ENCODE measurements at places on chromosomes 1 and 21.

- DNase-seq: no peak
Measured at GRCh38 chr1:168341483-168341975, 60.9 kb downstream of the TBX19 start.

- DNase-seq: no peak
Measured at GRCh38 chr1:223667484-223668182, 2.1 kb upstream of the CAPN8 start.

DNA sequence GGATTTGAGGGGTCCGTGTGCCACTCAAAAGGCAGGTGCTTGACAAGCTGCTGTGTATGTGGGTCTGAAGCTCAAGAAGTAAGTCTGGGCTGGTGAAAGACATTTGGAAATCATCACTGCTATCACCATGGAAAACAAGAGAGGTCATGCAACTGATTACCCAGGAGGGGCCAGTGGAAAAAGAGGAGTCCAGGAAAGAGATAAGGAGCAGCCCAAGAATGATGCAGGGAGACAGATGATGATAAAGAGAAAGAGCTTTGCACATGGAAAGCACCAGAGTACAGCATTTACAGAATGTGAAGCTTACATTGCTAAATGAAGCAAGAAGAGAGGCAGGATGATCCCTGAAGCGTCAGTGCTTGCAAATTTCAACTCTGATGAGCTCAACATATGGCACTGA lies 203.2 kb downstream of the SETD4 start:
- no peak for DNase-seq

DNA sequence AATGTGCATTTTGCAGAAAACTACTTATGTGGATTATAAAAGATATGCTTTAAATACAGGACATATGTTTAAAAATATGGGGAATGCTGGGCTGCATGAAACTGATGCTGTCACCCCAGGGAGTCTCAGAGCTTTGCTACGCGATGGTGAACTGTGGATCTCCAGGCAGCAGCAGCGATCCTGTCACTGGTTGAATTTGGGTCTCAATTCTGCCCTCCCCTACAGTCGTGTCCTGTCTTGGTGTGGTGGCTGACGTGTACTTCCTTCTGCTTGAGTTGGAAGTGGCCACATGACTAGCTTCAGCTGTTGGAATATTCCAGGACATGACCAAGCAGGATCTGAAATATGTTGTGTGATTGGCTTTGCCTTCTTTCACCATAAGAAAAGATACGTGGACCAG lies 222.9 kb upstream of the AJAP1 start:
- DNase-seq: no peak

DNA sequence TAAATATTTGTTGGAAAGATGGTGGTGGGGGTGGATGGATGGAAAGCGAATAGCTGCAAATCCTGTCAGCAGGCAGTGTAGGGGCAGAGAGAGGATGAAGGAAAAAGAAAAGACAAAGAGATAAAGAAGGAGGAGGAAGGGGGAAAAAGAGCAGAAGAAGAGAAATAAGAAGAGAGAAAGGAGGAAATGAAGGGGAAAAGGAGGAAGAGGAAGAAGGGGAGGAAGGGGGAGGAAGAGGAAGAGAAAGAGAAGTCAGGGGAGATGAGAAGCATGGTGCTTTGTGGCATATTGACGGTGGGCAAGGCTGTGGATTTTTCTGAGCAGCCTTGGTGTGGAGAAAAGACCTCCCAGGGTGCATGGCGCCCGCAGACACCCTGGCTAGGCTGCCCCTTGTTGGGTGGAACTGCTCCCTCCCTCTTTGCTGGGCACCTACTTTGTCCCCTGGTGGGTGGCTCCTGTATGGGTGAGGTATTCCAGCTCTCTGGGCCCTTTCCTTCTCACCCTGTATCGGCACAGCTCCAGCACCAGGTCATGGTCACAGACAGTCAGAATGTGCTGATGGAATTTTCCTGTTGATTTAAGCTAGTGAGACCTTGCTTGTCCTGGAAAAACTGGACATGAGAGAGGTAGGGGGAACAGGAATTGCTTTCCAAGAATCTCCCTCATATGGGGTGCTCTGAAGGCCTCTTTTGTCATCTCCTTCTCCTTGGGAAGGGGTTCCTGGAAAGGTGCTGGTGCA lies 45.7 kb upstream of the TLR5 start:
- DNase-seq: no peak

DNA sequence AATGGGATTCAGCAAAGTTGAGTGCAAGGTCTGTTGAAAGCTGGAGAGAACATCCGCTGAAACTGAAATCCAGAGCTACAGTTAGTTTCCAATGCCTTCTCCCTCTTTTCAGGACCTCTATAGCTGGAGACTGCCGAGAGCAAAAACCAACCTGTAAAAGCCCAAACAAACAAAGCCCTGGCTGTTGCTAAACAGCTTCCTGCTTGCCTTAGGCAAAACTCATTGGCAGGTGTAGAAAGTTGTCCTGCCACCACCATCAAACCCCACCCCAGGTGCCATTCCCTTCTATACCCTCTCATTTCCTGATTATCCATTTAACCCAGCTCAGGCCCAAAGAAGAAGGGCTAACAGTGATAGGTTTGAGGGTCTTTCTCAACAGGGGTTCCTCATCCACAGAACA lies 24.7 kb downstream of the SCYL3 start:
- DNase-seq: no peak

DNA sequence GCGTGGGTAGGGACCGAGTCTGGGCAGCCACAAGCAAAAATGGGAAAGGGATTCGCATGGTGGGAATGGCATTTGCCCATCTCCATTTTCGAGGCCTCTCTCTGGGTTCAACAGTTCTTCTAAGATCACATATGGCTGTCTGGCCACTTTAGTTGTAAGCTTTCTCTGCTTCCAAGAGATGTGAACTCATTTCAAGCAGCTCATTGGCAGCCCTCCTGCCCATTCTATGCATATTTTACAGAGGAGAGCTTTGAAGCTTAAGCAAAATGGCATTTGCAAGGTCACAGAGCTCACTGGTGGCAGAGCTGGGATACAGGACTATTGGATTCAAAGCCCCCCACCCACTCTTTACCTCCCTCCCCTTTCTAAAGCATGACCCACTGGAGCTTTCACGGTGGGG lies 93.7 kb downstream of the HHIPL2 start:
- DNase-seq: no peak

DNA sequence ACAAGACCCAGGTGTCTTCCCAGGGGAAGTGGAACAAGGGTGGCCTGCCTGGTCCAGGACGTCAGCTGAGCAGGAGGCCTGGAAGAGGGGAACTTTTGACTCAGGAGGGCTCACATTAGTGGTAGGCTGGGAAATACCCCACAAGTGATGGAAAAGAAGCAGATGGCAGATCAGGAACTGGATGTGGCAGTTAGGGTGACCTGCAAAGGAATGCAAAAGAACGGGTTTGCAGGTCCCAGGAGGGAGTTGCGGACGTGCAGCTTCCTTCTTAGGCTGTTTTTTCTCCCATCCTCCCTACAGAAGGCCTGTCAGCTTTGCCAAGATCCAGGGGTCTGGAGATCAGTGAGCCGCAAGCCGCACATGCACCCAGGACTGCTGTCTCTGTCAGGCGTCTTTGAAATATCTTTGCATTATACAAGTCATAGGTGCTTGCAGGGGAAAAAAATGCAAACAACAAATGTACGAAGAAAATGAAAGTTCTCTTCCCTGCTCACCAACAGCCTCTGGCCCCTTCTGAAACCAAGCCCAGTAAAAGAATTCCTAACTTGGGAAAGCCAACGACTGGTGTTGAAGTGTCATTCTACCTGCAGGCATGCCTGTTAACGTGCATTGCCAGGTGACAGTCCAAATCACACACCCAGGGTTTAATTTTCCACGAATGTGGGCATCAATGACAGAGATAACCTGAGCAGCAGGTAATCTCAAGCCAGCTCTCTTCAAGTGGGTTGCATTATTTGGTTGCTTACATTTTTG lies 34.4 kb downstream of the NENF start:
- no peak for DNase-seq

GRCh38 chr1:99784143-99784542 lies 17.7 kb upstream of the FRRS1 start:
- DNase-seq: no peak

DNA sequence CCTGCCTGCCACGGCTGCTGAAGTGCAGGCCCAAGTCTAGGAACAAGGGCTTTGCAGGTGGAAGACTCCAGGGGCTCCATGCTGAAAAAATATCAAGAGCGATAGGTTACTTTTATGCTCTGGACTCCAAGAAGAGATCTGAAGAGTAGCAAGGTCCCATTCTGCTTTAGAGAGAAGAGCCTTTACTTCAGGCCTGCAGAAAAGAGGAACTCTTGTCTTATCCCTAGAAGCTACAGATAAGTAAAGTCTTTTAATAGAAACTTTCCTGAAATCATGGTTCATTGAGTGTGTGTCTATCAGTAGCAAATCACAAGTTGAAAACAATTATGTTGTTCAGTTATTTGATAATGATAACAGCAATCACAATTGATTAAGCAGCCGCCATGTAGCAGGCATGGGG lies 113.3 kb downstream of the TNR start:
- DNase-seq: no peak

- no peak for DNase-seq
Measured at GRCh38 chr1:161497961-161498360, 7.3 kb upstream of the FCGR2A start.

GRCh38 chr1:206738370-206739366 lies 31.9 kb upstream of the IL19 start:
- DNase-seq: no peak

GRCh38 chr1:100703716-100704115 lies 15.8 kb upstream of the VCAM1 start:
- no peak for DNase-seq

DNA sequence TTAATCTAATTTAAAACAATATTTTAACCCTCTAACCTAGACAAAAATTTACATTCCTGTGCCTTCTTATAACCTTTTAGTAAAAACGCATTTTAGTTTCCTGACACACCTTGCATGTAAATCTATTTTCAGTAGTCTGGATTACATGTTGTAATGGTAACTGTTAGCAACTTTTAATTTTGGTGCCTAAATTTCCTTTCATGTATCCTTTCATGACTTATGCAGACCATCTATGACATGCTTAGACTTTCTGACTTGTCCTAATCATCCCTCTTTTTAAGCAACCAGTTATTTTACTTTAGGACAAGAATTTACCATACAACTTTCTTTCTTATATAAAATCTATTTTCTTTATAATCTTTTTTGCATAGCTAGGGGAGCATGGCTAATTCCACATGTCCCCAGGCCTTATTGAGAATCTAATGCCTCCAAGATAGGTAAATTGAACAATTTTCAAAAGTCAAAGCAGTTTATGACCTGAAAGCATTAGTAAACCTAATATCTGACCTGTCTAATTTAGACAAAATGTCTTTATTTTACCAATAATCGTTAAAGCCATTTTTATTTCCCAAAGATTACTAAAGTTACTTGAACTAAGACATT lies 57.5 kb upstream of the IL12RB2 start:
- DNase-seq: no peak

GRCh38 chr1:211327346-211327921 lies 801 bp downstream of the TRAF5 start:
- DNase-seq: no peak

- no peak for DNase-seq
Measured at GRCh38 chr1:40856116-40856515, 6.0 kb downstream of the CITED4 start.

DNA sequence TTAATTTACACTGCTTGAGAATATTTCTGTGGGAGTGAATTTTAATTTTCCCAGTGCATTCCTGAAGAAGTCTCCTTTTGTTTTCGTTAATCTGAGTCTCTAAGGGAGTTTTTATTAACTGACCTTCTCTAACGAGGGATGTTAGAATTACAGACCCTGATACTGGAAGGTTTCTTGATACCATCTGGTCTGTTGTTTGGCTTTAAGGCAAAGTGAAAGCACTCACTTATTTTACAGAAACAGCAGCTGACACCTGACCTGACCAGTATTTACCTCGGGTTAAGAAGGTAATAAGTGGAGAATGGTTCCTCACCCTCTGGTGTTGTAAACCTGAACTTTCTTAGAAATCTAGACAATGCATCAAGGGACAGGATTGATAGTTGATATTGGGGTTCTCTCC lies 12.4 kb downstream of the CDC14A start:
- DNase-seq: no peak

- no peak for DNase-seq
Measured at GRCh38 chr1:175163702-175164101, 28.9 kb downstream of the KIAA0040 start.

DNA sequence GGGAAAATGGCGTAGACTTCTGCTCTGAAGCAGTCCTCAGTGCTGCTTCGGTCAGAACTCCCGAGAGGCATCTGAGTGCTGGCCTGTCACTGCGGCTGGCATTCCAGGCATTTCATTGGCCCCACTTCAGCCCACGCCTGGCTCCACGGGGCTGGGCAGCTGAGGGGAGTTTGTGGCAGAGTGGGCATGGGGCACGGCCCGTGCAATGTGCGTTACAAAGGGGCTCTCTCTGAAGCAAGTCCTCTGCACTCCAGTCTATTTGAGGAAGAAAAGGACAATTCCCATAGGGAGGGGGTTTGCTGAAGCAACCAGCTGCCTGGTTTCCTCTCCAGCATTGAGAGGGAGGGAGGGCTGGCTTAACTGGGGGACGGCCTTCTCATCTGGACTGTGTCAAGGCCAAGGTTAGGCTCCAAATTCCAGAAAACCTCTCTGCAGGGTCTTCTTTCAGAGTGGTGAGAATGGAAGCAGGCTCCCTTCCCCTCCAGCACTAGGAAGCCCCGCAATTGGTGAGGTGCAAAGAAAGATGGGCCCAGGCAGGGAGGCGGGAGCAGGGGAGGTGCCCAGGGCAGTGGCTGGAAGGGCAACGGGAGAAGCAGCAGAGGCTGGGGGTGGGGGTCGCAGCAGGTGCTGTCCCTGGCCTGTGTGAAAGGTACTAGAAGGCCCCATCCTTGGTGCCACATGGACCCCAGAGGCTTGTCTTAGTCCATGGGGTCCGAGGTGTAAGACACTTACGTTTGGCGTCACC lies 21.1 kb upstream of the GPR157 start:
- DNase-seq: no peak

- no peak for DNase-seq
Measured at GRCh38 chr1:45266151-45266801, 59.9 kb upstream of the ZSWIM5 start.

GRCh38 chr1:166391279-166392066 lies 224.7 kb upstream of the FAM78B start:
- no peak for DNase-seq

DNA sequence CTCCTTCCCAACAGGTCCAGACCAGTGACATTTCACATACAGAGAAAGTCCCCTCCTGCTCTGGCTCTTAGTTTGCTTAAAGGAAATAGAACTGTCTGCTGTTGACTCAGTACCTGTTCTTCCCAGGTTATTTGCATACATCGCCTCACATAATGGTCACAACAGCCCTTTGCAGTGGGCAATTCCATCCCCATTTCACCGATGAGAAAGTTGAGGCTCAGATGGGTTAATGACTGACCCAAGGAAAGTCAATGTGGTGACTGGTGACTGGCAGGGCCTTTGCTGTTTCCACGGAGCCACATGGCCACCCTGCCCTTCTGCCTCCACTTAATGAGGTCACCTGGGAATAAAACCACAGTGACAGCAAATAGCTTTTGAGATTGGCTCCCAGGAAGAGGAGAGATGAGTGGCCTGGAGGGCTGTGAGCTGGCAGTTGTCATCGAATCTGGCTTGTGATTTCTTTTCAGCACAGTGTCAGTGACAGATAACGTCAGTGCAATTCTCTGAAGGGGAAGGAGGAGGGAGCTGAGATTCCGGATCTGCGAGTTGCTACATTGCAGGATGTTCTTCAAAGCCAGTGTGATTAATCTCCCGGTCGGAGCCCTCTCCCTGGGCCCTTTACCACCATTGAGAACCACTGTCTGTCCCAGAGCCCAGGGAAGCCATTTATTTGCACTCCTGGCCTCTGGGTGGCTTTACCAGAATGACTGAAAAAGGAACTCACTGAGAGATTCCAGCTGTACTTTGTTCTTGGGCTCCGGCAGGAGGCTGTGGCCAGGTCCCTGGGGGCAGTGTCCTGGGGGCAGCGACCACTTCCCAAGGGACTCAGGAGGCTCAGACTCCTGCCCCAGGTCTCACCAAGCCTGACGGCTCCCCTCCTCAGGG lies 117.2 kb downstream of the CNIH3 start:
- no peak for DNase-seq
